Putamen (tissue), 1 donor: ENCODE measurements at places on chromosomes 11 and 22.

DNA sequence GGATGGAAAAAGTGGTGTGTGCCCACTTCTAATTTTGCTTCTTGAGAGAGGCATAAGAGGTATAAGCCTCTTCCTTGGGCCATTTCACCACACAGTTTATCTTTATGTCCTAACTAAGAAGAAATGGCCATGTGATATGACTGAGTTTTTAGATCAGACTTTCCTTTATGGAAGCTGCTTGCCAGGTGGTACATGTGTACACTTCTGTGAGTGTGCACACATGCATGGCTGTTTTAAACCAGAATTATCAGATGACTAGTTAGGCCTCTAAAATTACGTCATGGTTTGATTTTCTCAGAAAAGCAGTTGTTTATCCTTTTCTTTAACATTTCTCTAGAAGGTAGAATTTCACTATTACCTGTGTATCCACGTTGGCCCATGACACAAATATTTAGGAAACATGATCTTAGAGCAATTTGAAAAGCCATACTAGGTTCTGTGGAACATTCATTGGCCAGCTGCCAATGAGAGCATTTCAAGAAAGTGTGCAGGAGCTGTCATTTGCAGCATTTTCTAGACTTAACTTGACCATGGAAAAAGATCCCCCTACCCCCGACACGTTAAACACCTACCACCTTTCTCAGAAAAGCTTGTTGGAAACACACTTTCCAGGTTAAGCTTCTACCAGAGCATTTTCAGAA, 109.2 kb upstream of the GAL start:
- no peak for DNase-seq

- DNase-seq: no peak
Observed at GRCh38 chr11:72015511-72016061, 16.9 kb downstream of the IL18BP start.

- no peak for DNase-seq
Observed at GRCh38 chr11:118076754-118077281, at the start of gene TMPRSS4. TMPRSS4 (plus strand) TSS chr11:118077078; CDS start chr11:118077303, 225 bp downstream.

- no peak for DNase-seq
Observed at GRCh38 chr11:15816260-15816871, 540.0 kb downstream of the SOX6 start.

DNA sequence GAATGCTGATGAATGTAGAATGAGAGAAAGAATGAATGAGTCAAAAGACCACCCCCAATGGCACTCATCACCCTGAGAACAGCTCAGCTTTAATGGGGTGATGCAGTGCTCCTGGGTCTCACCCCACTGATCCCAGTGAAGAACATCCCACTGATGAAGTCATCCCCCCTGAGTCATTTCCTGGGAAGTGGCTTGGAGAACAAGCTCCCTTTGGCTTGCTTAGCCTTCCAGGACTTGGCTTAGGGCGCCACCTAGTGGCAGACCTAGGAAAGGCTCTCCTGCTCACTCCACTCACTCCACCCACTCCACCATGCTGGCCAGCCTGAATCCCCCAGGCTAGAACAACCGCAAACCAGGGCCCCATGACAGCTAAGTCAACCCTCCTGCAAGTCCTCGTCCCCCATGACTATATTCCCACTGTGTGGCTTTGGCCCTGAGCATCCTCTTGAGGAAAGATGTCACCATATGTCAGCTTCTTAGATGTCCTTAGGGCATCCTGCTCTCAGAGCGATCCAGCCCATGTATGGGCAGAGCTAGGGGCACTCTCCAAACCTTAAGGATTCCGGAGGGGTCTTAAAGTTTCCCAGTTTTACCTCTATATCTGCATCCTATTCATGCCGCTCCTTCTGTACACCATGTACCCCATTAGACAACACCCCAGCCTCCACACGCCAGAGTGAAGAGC, 17.8 kb upstream of the TMPRSS13 start:
- DNase-seq: peak; percentile 78

DNA sequence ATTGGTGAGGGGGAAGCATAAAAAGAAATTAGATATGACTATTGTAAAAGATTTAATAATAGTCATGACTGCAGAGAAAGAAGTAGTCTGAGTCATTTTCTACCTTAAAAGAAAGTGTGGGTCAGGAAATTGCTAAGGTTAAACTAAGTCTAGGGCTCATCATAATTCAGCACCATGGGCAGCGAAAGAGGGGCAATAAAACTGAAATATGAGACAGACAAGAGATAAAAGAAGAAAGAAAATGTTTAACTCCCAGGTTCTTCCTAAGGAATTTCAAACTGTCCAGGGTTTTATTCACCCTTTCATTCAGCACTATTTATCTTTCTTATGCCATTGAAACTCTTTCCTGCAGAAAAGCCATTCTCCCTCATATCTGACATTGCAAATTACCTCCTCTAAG, 114.4 kb upstream of the API5 start:
- no peak for DNase-seq

DNA sequence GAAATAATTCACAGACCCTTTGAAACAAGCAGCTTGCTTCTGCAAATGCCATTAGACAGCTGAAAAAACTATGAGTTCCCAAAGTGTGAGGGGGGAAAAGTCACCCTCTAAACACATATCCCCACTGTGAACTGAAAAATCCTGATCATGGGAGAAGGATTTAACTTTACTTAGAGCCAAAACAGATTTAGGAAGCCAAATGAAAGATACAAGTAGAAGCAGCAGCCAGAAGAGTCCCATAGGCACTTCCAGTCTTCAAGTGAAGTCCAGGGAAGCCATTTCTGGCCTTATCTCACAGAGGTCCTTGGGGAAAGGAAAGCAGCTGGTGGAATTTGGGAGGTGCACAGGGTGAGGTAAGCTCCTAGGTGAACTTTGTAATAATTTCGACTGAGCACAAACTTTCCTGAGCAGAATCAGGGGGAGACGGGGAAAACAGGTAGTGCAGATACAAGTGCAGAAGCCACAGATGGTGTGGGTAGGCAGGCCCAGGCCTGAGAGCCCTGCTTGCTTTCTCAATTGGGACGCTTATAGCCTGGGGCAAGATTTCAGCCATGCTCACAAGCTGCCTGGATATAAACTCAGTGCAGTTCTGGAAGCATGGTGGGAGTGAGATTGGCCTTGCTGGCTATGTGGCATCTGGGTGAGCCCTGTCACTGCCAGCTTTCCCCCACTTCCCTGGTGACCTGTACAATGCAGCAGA, 44.8 kb downstream of the GAS2 start:
- no peak for DNase-seq

DNA sequence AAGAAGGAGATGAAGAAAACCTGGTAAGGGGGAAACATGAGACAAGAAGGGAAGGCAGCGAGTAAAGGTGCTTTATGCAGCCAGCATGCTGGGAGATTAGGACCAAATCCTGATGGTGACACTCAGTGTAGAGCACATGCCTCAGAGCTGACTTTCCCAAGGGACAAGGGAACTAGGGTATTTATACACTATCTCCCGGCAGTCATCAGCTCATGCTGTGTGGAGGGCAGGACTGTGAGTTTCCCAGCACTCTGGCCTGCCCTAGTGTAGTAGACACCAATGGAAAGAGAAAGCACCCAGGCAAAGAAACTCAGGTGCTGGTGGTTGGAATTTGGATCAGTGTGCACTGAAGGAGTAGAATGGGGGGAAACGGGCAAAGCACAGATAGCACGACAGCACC, 128.3 kb upstream of the CSNK2A3 start:
- no peak for DNase-seq

DNA sequence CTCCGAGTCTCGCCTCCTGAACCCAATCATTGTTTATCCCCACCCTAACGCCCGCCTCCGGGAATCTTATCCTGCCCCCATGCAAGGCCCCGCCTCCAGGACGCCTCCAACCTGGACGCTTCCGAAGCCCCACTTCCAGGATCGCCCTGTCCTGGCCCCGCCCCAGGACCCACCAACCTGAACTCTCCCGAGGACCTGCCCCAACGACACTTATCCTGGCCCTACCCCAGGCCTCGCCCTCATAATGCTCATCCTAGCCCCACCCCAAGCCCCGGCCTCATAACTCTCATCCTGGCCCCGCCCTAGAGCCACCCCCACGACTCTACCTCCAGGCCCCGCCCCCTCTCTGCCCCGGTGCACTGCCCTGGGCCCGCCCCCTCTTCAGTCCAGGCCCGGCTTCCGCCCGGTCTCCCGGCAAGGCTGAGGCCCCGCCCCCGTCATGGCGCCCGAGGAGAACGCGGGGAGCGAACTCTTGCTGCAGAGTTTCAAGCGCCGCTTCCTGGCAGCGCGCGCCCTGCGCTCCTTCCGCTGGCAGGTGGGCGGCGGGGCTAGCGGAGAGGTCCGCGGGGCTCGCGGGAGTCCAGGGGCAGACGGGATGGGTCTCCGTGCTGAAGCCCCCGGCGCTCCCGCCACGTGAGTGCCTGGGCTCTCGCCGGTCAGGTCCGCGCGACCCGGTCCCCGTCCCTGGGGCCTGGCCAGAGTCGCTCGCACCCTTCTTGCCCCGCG, 45.7 kb upstream of the DEFB108B start:
- peak; percentile 91 for DNase-seq

GRCh38 chr11:68009391-68010089, 587 bp upstream of the ALDH3B1 start:
- no peak for DNase-seq

DNA sequence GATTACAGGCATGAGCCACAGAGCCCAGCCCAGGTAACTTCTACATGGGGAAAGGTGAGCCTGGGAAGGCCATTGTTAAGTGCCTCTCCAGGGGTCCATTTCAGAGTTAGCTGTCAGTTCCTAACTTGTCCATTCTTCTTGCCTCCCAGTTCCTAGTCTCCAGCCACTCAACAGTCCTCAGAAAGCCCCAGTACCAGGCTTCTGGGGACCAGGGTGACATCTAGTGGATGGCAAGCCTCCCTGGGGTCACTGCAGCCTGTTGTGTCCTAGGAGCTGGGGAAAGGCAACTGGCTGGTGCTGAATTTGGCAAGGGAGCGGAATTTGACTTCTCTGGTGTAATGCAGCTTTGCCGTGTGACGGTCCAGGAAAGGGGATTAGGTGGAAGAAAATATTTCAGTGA, 2.1 kb downstream of the LGALS12 start:
- peak; percentile 85 for DNase-seq

- DNase-seq: no peak
Observed at GRCh38 chr11:60952742-60953170, 780 bp upstream of the SLC15A3 start.

DNA sequence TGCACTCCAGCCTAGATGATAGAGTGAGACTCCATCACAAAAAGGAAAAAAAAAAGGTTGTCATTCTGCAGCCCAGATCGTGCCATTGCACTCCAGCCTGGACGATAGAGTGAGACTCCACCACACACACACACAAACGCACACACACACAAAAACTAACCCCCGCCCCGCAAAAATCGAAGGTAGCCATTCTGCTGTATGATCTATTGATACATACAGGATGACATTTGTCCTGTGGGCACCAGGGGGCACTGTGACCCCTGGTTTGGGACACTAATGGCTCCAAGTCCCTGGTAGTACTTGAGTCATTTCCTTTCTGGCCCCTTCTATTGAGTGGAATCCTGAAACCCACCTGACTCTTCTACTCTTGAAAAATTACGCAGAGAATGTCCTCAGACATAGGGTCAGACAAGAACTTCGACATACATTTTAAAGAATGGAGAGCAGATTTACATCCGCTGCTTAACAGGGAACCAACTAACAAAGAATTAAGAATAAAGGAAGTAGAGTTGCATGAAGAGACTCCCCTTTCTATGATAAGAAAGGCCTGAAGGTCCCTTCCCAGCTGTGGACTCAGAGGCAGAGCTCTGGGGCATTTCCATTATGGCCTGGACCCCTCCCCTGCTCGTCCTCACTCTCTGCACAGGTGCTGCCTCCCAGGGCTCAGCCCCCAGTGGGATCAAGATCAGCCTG, 35.0 kb upstream of the PRAME start:
- no peak for DNase-seq

DNA sequence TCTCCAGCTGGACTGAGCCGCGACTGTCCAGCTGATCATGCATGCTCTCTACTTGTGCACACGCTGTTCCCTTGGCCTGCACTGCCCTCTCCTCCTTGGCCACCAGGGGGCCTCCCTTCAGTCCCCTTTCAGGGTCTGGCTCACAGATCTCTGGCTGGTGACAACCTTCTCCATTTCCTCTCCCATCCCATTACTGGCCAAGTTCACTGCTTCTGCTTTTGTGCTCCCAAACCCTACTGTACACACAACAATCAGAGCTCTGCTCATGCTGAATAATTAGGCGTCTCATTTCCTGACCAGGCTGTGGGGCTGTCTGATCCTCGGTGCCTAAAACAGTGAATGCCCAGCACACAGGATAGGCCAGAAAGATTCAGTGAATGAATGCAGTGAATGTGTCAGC, 224.0 kb upstream of the NARS2 start:
- peak; percentile 49 for DNase-seq

DNA sequence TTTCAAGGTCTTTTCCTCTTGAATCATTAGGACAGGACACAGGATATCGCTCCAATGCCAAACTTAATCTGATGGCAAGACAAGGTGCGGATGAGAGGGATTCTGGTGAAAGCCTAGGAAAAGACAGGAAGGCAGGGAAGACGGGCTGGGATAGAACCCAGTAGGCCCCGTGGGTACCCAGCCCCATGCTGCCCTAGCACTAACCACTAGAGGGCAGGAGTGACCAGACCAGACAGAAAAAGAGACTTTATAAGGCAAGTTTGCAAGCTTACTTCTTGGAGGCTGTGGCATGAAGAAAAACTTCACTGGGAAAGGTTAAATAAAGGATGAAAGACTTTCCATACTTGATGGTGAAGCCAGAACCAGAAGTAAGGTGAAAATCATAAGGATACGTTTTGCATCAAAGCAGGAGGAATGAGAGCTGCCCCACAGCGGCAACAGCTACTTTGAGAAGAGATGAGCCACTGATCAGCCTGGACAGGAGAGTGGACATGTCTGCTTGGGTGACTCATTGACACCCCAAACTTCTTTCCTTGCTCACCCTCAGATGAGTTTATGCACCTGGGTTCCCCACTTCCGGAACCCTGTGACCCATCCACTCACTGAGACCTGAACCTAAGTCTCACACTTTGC, 39.8 kb downstream of the SYN3 start:
- peak; percentile 42 for DNase-seq

- DNase-seq: no peak
Observed at GRCh38 chr11:111355956-111356659, 23.0 kb downstream of the POU2AF1 start.

GRCh38 chr11:32786811-32787210, 7.7 kb downstream of the CCDC73 start:
- DNase-seq: no peak

- DNase-seq: no peak
Observed at GRCh38 chr11:62143727-62144126, 19.9 kb downstream of the INCENP start.

GRCh38 chr22:23204541-23205157, 24.3 kb downstream of the BCR start:
- no peak for DNase-seq

GRCh38 chr11:104337273-104337672, 173.3 kb upstream of the PDGFD start:
- DNase-seq: peak; percentile 26

DNA sequence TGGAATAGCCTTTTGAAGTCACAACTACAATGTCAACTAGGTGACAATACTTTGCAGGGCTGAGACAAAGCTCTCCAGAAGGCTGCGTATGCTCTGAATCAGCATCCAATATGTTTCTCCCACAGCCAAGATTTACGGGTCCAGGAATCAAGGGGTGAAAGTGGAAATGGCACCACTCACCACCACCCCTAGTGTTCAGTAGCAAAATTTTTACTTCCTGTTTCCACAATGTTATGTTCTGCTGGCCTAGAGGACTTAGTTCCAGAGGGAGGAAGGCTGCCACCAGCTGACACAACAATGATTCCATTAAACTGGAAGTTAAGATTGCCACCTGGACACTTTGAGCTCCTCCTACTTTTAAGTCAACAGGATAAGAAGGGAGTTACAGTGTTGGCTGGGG, 68.5 kb upstream of the MPEG1 start:
- no peak for DNase-seq
